ENCODE measurements at places on chromosomes 2 and 18.

- no peak for DNase-seq
Measured at GRCh38 chr2:9244985-9245544, 38.5 kb downstream of the ASAP2 start.

DNA sequence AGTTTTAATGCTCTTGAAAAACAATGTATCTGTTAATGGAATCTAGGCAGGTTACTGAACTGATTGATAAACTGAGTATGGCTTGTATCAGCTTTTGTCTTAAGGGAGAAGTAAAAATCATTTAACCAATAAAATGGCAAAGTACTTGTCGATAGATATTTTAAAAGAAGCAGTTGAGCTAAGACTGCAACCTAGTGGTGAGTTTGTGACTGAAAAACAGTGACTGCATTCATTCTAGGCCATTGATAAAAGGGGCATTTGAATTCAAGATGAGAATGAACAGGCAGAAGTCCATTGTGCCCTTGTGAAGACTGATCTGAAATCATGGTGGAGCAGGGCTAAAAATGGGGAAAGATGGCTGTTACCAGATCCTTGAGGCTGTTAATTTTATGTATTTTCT is 59.4 kb upstream of the MSTN start:
- no peak for DNase-seq

DNA sequence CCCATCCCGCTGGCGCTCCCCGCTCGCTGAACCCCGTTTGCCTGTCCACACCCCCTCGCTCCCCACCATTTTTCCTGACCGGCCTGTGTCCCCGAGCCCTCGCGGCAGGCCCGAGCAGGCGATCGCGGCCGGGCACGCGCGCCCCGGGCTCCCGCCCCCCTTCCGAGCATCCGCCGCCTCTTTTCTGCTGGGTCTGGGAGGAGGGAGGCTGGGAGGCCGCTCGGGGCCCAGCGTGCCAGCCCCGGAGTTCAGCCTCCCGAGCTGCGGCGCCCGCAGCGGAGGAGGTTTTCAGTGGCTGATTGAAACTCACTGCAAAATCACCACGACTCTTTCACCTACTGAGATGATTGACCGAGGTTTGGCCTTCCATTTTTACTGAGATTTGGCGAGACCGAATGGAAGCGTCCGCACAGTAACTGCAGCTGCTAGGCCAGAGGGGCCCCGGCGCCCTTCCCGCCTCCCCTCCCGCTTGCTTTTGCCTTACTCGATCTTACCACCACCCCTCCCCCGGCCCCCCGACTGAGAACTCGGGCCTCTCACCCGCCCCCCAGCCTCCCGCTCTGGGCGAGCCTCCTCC is 4.8 kb downstream of the SOX11 start:
- no peak for DNase-seq

DNA sequence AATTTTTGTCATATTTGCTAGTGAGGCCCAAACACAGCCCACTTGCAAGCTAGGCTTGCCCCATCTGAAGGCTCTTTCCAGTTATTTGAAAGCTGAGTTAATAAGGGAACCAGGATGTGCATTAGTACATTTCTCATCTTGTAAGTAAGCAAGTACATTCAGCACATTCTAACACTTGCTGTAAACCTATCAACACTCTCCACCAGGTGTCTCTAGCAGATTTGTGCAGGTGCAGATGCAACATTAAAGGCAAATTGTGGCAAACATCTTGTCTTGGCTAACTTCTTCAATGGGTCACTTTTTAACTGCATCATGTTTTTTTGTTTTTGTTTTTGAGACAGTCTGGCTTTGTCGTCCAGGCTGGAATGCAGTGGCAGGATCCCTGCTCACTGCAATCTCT is 25.3 kb upstream of the MFSD6 start:
- DNase-seq: peak; percentile 25

GRCh38 chr18:5534845-5535244 is 9.0 kb downstream of the EPB41L3 start:
- DNase-seq: peak; percentile 4

GRCh38 chr18:74412116-74412880 is 44.8 kb downstream of the DIPK1C start:
- no peak for DNase-seq

DNA sequence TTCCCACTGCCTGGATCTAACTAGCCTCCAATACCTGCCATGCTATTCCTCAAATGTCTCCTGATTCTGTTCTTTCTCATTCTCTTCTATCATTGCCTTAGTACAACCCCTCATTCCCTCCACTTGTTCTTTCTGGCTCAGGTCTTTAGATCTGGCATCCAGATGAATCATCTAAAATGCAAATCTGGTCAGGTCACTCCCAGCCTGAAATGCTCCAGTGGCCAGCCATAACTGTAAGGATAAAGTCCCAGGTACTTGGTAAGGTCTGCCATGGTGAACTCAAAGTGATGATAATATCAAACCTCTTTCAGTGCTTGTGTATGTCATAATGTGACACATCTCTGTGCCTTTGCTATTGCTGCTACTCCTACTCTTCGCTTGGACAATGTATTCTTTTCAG is 2.9 kb upstream of the SNRNP27 start:
- no peak for DNase-seq

DNA sequence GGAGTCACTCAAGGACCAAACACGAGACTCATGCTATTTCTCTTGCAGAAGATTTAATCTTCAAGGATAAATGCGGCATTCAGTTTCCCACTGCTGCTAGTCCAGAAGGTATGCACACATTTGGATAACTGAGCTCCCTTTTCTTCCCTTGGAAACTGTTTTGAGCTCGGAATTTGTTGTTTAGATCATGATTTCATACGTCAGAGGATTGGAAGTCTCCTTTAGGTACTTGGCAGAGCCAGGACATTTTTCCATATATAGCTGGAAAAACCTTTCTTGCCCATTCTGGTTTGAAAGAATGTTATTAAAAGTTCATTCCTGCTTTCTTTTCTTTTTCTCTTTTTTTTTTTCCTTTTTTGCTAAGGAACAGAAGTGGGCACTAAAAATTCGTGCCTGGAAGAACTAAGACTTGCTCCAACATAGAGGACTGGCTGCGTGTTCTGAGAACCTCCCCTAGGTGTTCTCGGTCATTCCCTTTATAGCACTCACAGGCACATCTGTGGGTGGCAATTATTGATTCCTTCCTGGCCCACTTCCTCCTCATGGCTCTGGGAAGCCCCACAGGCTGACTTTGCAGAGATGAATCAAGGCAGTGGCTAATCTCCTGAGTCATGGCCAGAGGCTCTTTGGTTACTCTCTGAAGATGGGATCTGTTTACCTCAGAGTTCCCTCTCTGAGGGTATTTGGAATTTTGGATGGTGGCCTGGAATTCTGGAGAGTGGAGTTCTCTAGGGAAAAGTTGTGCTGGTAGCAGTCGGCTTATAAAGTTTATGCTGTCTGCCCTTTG is 104.8 kb downstream of the PLCL1 start:
- no peak for DNase-seq

- DNase-seq: no peak
Measured at GRCh38 chr18:8912348-8913326, 189.9 kb upstream of the NDUFV2 start.

DNA sequence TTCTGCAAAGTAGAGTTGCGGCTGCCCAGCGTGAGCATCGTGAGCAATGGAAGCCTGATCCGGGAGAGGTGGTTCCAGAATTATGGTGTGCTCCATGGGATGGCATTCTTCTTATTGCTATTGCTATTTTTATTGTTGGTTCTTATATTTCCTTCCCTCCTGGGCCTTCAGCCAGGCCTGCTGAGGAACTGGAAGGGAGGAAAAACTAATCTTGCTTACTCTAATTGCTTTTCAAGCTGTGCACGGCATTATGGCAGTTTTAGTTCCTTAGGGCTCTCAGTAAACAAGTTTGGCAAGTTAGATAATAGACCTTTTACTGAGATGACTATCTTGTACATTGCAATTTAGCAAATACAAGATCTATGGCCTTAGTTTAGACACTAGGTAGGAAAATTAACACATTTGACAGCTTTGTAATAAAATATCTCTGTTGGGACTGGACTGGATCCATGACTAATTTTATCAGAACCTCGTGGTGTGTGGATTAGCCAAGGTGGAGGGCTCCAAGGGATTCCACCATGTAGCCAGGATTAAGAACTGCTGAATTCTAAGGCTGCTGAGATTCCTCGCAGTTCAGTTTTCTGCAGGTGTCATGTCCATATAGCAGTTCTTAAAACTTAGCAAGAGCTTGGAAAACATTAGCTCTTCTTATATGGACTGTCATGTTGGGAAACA is 6.0 kb downstream of the RSAD2 start:
- DNase-seq: no peak

GRCh38 chr2:224890372-224890771 is 151.9 kb downstream of the DOCK10 start:
- DNase-seq: no peak

- peak; percentile 54 for DNase-seq
Measured at GRCh38 chr18:13501891-13502290, 224.5 kb downstream of the FAM210A start.

DNA sequence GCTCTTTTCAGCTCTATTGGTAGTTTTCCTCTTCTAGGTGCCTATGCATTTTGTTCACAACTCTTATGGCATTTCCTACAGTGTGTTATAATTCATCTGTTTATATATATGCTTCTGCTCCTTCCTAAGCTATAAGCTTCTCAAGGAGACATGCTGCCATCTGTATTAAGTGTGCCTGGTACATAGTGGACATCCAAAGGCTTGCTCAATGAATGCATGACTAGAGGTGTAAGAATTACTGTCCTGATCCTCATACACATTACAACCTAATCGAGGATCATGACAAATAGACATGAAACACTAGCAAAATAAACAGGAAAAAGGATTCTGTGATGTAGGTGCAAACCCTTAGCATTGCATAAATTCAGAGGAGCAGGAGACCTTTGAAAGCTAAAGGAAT is 50.2 kb downstream of the CDC42EP3 start:
- no peak for DNase-seq

DNA sequence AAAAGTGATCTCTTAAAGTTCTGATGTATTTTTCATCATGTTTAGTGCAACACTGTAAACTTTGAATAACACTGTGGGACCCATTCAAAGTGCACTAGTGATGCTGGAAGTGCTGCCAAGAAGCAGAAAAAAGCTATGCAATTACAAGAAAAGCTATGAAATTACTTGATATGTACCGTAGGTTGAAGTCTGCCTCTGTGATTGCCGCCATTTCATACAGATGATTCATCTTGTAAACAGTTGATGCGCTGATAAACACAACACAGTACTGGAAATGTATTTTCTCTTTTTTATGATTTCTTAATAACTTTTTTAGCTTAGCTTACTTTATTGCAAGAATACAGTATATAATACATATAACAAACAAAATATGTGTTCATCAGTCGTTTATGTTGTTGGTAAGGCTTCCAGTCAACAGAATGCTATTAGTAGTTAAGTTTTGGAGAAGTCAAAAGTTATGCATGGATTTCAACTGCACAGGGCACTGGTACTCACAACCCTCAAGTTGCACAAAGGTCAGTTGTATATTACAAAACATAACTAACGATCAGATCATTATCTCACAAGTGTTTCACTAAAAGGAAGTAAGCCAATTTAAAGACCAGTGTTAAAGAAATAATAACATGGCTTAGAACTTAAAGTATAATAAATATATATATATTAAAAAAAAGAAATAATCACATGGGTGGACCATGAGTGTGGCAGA is 82.0 kb downstream of the SGPP2 start:
- DNase-seq: no peak

DNA sequence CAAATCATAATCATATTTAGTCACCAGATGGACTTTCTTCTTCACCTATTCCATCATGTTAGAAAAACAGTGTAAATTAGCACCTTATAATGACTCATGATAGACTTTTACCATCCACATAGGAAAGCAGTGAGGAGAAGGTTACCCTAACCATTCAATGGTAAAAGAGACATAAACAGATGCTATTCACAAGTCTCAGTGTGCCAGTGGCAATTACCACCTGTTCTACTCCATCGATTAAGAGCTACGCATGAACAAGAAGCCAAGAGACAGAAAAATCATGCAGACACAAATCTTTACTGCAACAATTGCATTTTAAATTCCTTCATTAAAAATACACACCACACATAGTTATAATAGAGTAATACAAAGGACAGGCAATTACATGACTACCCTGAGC is 106.7 kb upstream of the CHAC2 start:
- DNase-seq: no peak

DNA sequence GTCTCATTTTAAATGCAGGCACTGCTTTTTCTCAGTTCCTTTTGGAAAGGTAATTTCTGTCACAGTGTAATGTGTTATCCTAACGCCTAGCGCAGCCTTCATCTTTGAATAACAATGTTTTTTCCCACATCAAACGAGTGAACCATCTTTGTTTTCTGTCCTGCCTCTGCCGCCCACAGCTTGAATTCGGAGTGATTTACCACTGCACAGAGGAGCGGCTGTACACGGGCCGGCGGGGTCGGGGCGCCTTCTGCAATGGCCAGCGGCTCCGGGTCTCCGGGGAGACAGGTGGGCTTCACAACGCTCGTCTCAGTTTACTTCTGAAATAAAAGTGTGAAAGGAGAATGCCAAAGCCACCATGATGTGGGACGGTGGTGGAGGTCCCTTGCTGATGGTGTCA is 32.8 kb downstream of the IMPA2 start:
- DNase-seq: no peak

- DNase-seq: no peak
Measured at GRCh38 chr18:64710105-64710861, 561.4 kb upstream of the LINC00305 start.

DNA sequence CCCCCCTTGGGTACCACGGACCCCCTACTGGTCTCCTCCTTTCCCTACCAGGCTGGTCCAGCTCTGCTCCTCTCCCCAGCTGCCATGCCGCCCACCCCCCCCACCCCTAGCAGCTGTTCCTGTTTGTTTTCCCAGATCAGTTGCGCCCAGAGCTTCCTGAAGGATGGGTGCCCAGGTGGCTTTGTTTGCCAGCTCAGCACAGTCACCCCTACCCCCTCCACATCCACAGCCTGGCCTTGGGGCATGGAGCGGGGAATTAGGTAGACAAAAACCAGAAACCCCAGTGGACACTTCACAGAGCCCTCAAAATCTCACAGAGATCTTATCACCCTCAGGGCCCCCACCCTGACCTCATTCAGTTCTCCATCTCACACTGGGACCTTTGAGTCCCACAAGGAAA is 3.7 kb upstream of the CRYBA2 start:
- no peak for DNase-seq

- no peak for DNase-seq
Measured at GRCh38 chr2:161321944-161322648, 13.9 kb downstream of the PSMD14 start.

- DNase-seq: no peak
Measured at GRCh38 chr18:62631173-62631572, 84.2 kb upstream of the PHLPP1 start.

- no peak for DNase-seq
Measured at GRCh38 chr18:6775237-6775636, 45.7 kb downstream of the ARHGAP28 start.

GRCh38 chr18:3264362-3264761 is 2.4 kb downstream of the MYL12B start:
- no peak for DNase-seq

GRCh38 chr2:109383505-109384307 is 230.1 kb downstream of the SEPTIN10 start:
- no peak for DNase-seq

DNA sequence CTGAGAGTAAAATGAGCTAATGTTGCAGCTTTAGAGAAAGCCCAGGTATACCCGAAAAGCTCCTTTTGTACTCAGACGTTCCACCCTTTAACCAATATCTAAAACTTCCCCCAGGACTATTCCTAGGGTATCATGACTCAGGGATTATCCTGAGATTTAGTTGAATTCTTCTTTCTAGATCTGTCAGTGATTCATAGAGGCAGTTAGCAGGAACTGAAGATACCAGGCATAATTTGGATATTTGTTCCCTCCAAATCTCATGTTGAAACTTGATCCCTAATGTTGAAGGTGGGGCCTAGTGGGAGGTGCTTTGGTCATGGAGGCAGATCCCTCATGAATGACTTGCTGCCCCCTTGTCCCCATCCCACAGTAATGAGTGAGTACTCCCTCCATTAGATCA is 161.2 kb upstream of the LRP1B start:
- DNase-seq: no peak
